ENCODE measurements at places on chromosomes 7 and 10. TPM values are rescaled to one million over a fixed set of nuclear protein-coding genes. Genes with fewer than 3 reads are reported as not detected.

ANXA11 gene
- 83.3 TPM for total RNA-seq

GRCh38 chr10:93493162-93493561 lies 3.2 kb upstream of the CEP55 start:
- no peaks in the 10 kb centered on the region for H3K4me1 ChIP-seq
- no peaks in the 10 kb centered on the region for H3K36me3 ChIP-seq
- H3K4me3 ChIP-seq = no peak overlapping the region

- no peaks in the 10 kb centered on the region for H3K27me3 ChIP-seq
- no peaks in the 10 kb centered on the region for H3K36me3 ChIP-seq
- no peaks in the 10 kb centered on the region for H3K4me1 ChIP-seq
- no peak for DNase-seq
- H3K27ac ChIP-seq = no peak overlapping the region
Observed at GRCh38 chr7:152579070-152579469, 96.9 kb downstream of the XRCC2 start.

DNA sequence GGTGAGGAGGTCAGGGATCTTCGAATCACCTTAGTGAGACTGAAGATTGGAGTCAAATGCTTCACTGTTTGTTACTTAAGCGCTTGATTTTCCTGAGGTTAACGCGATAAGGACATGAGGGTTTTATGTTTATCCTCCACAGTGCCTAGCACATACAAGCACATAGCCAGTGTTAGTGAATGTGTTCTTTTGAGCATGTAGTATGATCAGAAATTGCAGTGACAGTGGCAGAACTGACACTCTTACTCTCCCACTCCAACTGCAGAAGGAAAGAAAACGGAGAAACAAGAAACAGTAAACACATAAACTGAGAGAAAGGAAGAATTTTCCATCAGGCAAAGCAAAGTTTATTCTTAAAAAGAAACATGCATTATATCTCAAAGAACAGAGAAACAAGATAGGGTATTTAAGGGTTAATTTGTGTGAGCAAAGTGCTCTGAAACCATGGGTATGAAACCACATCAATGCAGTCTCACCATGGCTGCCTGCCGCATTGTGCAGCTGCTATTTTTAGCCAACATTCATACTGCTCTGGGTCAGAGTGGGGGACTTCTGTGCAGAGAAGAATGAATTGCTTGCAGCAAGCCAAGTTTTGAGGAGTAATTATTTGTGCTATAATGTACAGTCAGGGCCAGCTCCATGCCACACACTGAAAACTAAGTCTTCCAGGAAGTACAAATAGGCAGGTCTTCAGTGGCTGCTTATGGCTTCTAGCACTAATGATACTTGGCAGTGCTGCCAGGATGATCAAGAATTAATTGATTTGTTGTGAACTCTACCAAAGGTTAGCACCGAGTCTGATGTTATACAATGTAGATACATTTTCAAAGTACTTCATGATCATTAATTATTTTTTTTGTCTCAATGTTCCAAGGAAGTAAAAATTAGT lies 152.0 kb downstream of the MACC1 start:
- H3K27ac ChIP-seq = no peak overlapping the region
- H3K36me3 ChIP-seq = no peaks in the 10 kb centered on the region
- H3K4me3 ChIP-seq = no peak overlapping the region

- peaks cover 3% of the 10 kb centered on the region for H3K4me1 ChIP-seq
- H3K4me3 ChIP-seq = peak overlapping the region; percentile 39
- H3K36me3 ChIP-seq = no peaks in the 10 kb centered on the region
- H3K27me3 ChIP-seq = no peaks in the 10 kb centered on the region
- no peak for DNase-seq
Observed at GRCh38 chr10:70457759-70458305, 16.4 kb upstream of the NODAL start.

GRCh38 chr7:30119890-30120577 lies 14.8 kb upstream of the MTURN start:
- DNase-seq = no peak
- H3K4me1 ChIP-seq = no peaks in the 10 kb centered on the region
- H3K27me3 ChIP-seq = no peaks in the 10 kb centered on the region
- no peak overlapping the region for H3K27ac ChIP-seq
